ENCODE measurements at places on chromosomes 5 and 9.

DNA sequence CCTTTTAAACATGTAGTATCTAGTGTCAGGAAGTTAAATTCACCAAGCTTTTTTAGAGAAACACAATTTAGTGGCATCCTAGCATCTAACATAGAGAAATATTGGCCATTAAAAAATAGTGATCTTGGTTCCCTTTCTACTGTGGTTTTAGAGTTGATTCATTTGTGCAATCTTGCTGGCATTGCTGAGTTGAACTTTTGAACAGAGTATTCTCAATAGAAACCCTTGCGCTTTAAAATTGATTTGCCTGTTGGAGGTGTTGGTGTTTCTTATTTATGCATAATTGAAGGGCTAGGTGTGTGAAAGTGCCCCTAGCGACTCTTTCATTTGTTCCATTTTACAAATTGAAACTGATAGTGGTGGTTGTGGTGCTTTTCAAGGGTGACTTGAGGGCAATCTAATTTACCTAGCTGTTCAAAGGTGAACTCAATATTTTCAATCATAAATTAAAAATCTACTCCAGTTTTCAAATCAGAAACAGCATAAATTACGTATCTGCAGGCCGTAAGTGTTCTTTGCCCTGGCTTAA is 73.0 kb upstream of the MPDZ start:
- no peak for DNase-seq

- DNase-seq, result no peak
Observed at GRCh38 chr5:78819166-78819565, 165.9 kb downstream of the ARSB start.

GRCh38 chr9:84966876-84967830 is 297.6 kb downstream of the NTRK2 start:
- no peak for DNase-seq

- no peak for DNase-seq
Observed at GRCh38 chr5:72776684-72777083, 39.8 kb upstream of the TNPO1 start.

- no peak for DNase-seq
Observed at GRCh38 chr9:88772575-88772974, 218.7 kb upstream of the S1PR3 start.

DNA sequence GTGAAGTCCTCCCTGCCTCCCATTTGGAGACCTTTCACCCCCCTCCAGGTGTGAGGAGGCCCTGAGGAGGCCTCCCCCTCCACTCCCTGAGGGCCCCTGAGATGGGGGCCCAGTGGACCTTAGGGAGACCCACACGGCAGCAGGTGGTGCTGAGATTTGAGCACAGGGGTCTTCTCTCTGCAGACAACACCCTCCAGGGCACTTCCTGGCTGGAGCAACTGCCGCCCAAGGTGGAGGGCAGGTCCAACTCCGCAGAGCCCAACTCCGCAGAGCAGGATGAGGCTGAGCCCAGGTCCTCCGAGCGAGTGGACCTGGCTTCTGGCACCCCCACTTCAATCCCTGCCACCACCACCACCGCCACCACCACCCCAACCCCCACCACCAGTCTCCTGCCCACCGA is 27.0 kb downstream of the OLFML2A start:
- no peak for DNase-seq

DNA sequence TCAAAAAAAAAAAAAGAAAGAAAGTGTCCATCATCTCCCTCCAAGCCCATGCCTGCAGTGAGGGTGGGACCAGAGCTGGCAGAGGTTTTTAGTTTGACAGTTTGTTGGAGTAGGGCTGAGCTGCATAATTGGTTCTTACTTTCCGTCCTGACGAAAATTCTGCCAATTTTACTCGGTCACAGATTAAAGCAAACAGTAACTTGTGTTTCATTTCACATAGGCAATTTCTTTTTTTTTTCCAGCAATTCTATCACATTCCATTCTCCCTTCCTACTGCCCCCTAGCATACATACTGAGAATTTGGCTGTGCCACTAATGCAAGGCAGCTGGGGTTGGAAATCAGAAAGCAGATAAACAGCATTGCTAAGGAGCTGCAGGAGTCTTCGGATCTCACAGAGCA is 132.4 kb downstream of the FRMD3 start:
- DNase-seq, result no peak

- no peak for DNase-seq
Observed at GRCh38 chr5:79436821-79437220, 77.1 kb downstream of the HOMER1 start.

- no peak for DNase-seq
Observed at GRCh38 chr5:11289208-11289607, 528.2 kb upstream of the DAP start.

GRCh38 chr5:73126381-73126780 is 6.0 kb downstream of the TMEM171 start:
- no peak for DNase-seq

DNA sequence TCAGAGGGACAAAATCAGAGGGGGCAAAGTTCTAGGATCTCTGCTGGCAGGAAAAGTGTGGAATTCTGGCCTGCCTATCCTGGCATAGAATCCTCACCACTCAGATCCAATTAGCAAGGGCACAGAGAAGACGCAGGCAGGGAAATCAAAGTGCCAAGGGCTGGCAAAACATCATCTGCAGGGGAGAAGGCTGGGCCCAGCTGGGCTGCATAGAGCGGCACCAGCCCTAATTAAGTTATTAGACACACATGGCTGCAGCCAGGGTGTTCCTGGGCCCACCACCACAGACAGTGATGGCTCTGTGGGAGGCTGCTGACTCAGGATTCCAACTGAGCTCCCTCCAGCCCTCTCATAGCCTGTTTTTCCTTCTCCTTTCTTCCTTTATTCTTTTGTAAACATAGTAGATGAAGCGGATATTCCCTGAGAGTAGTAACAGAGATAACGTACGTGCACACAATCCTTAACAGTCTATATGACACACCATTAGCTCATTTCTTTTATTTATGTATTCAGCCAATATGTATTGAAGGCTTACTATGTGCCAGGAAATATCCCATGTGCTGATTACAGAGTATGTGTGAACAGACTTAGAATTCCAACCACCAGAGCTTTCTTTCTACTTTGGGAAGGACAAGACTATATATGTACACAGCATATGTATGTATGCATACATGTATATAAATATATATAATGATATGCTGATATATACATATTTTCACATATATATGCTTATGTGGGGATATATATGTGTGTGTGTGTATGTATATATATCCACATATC is 236.1 kb downstream of the ASTN2 start:
- DNase-seq, result no peak

- no peak for DNase-seq
Observed at GRCh38 chr9:125960626-125961025, 213.5 kb downstream of the PBX3 start.

- no peak for DNase-seq
Observed at GRCh38 chr9:88933607-88934379, 57.5 kb upstream of the S1PR3 start.

DNA sequence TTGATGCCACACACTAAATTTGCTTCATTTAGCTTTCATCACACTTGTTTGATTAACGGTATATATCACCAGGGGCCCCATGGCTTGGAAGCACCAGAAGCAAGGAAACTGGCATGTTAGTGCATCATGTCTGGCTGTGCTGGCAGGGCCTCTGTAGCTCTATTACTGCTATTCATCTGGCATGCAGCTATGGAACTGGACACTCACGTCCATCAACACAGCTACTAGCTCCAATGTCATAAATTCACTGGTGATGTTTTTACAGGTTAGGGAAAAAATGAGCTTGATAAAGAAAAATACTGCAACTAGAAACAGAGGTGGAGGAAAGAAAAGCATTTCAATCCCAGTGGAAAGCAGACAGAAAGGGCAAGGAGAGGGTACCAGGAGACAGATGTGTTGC is 343.2 kb downstream of the DEPDC1B start:
- no peak for DNase-seq

DNA sequence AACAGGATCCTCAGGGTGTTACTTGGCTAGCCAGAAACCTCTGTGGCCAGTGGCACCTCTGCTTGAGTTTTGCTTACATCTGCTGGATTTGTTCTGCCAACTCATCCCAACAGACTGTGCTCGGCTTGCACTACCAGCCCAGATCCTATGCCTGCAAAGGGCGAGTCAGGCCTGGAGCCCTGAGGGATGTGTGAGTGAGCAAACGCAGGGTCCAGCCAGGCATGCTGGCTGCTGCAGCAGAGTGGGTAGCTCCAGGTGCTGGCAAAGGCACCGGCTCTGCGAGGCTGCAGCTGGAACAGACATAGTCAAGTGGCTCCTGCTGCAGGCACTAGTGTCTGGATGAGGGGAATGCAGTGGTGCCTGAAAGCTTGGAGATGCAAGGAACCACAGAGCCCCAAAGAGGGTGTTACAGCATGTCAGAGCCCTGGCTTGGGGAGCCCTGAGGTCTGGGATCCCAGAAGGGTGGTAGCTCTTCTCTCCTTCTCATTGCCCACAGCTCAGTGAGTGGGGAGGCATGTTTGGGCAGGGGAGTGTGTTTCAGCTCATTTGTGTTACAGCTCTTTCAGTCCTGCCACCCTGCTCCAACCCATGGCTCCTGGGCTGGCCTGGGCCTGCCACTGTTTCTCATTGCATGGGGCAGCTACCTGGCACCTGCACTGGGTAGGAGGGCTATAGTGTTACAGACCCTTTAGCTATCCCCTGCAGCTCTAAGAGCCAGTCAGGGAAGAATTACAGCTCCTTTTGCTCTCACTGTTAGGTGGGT is 332.6 kb downstream of the TAF11L14 start:
- no peak for DNase-seq
